ENCODE measurements at places on chromosomes 1 and 21.
A peak's percentile ranks its signal among the peaks of the same experiment; 100 is the strongest.

DNA sequence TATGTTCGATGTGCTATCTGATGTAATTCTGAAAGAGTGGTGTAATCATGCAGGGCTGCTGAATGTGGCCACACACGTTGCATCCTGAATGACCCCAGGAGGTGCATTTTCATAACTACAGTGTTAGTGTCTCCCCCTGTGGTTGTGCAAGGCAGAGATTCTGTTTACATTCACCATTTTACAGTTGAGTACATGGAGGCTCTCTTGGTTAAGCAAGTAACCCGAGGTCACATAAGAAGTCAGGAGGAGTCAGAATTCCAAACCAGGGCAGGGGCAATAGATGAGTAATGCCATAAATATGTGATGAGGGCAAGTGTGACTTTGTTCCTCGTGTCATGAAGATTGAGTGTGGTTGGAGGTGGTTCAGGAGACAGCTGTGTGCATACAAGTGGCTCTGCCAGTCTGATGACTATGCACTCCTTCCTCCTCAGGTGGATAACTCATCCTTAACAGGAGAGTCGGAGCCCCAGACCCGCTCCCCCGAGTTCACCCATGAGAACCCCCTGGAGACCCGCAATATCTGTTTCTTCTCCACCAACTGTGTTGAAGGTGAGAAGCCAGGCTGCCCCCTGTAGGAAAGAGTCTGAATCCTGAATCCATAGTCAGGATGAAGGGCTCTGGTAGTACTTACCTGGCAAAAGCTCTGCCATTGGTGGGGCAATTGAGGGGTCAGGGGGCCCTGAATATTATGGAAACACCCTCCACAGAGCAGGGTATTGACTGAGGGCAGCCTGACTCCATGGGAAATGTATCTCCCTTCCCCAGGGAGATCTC, 9.3 kb downstream of the ATP1A2 start:
- DNase-seq: no peak

DNA sequence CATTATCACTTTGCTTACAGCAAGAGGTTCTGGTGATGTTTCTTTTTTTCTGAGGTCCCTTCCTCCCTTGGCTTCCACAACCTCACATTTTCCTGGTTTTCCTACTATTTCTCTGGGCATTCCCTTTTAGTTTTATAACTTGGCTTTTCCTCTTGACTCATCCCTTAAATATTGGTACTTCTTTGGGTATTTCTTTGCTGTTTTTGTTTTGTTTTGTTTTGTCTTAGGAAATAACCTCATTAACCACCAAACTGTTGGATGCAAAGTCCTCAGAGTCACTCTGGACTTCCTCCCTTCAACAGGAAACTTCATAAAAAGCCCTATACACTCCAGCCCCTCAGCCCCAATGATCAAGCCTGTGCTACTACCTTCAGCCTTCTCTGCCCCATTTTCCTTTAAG, 211.1 kb downstream of the DUSP10 start:
- no peak for DNase-seq

- DNase-seq: peak; percentile 73
These were observed 6.3 kb downstream of the HAPLN2 start for GRCh38 chr1:156625436-156626078.

DNA sequence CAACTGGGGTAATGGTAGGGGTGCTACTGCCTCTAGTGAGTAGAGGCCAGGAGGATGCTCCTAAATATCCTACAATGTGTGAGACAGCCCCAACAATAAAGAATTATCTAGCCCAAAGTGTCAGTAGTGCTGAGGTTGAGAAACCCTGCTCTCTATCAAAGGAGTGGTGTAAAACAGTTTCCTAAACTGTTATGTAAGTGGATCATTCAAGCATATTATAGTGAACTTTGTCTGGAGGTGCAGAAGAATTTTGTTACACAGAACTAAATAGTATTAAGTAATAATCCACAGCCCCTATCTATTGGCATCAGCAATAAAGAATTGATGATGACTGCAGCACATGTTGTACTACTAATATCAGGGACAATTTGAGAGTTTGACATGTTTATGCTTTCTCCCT, 20.3 kb upstream of the TARS2 start:
- DNase-seq: no peak

DNA sequence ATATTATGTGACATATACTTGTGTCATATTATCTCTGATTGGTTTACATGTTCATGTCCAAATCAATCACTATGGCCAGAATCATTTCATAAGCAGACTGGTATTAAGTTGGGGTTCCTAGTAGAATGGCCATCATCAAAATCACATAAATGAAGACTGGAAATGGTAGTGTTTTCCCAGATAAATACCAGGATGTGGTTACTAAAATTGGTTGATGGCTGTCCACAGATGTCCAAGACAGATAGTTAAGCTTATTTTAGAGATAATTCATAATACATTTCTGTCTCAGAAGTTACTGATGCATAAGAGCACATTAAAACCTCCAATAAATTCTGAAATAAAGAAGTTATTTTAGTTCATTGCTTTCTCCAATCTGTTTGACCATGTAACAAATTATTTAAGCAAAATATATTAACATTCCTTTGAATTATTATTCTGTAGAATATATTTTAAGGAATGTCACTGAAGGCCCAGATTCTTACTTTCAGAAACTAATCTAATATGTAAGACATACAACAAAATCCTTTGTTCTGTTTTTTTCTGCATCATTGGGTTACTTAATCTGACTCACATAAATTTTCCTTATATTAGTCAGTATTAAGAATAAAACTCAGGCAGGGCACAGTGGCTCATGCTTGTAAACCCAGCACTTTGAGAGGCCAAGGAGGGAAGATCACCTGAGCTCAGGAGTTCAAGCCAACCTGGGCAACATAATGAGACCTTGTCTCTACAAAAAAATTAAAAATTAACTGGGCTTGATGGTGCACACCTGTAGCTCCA, 483.9 kb downstream of the PTPRC start:
- no peak for DNase-seq

- DNase-seq: no peak
These were observed 40.6 kb upstream of the CYP2J2 start for GRCh38 chr1:59967141-59967697.

GRCh38 chr21:42654179-42654912, 925 bp downstream of the PDE9A start:
- peak; percentile 54 for DNase-seq

DNA sequence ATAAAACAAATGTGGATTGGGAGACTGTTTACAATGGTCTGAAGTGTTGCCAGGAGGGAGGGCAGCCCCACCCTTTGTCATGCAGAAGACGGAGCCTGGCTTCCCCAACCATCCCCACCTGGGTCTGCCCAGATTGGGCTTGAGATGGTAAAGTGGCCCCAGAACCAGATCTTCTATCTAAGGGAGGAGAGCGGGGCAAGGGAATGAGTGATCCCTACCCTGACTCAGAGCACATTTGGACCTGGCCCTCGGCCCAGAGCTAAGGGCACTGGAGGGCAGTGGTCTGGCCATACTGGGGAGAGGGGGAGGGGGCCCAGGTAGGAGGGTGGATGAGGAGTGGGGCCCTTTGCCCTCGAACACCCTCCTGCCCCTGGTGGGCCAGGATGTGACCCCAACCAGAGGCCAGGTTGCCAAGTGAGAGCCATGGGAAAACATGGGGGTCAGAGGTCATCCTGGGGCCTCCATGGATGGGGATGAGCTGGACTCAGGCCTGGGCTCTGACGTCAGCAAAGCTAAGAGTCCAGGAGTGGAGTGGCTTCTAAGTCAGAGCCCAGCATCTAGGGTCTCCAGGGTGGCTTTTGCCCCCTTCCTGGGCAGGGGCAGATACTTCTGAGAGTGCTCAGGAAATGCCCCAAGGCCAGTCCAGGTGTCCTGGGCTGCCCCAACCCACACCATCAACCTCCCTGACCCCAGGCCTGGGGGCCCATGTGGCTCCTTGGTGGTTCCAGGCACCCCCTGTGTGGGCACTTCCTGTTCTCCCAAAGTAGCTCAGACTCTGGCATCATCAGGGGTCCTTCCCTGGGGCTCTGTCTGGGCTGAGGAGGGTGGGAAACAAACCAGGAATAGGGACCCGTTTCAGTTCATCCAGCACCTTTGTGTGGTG, 1.6 kb upstream of the LEFTY1 start:
- DNase-seq: no peak
